CD4-positive, alpha-beta T cell treated with Interleukin-15 for 4 hours (primary cell): ENCODE measurements at places on chromosomes 1 and 21.
A peak's percentile ranks its signal among the peaks of the same experiment; 100 is the strongest.

GRCh38 chr21:26368591-26369320, 198.2 kb upstream of the APP start:
- no peak for DNase-seq

GRCh38 chr21:46065914-46066551, 31.9 kb upstream of the COL6A2 start:
- DNase-seq = no peak

DNA sequence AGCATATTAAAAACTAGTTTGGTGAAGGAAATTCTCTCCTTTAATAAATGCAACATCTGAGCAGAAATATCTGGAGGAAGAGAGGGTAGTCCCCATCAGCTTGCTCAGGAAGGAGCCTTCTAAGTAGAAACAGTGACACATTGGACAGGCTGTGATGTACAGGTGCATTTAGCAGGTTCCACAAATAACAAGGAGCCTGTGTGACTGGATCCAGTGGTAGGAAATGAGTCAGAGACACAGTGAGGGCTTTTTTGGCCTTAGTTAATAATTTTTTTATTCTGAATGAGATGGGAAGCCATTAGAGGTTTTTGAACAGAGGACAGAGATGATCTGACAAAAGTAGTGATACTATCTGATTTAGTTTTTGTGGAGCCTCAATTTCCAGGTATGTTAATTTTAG, 738.9 kb upstream of the PTBP2 start:
- no peak for DNase-seq

DNA sequence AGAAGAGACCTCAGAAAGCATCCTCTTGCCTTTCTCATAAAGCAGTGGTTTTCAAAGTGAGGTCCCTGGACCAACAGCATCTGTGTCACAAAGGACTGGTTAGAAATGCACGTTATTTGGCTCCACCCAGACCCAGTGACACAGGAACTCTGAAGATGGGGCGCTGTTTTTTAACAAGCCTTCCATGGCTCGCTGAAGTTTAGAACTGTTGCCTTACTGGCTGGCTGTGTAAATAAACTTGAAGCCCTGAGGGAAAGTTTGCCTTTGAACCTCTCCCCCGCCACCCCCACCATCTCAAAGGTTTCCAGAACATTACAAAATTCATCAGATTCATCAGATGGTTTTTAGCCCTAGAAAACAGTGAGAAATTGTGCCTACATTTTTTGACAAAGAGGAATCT, 21.8 kb upstream of the IKBKE start:
- no peak for DNase-seq

GRCh38 chr1:22772014-22772413, 61.4 kb downstream of the EPHB2 start:
- DNase-seq = no peak

DNA sequence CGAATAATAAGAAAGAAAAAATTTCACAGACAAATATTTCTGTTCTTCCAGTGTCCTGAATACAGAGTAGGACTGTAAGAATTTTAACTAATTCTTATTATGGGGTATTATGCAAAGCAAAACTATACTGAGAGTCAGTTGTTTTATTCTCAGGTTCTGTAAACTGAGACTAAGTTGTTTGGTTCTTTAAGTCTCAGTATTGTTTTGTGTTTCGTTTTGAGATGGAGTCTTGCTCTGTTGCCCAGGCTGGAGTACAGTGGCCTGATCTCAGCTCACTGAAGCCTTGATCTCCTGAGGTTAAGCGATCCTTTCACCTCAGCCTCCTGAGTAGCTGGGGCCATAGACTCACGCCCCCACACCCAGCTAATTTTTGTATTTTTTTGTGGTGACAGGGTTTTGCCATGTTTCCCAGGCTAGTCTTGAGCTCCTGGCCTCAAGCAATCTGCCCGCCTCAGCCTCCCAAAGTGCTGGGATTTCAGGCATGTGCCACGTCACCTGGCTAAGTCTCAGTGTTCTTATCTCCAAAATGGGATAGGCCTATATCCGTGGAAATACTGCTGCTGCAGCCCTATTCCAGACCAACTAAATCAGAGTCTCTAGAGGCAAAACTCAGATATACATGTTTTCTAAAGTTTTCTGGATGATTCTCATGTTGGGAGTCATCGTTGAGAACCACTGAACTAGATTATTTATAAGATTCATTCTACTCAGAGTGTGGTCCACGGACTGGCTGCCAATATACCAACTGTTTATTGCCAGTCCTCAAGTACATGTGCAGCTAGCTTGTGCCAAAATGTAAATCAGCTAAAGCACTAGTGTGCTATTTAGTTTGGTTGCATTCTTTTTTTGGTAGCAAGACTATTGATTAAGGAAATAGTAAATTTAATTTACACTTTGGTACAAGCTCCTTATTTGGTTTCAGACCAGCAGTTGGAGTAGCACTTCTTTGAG, 116.6 kb downstream of the HS2ST1 start:
- no peak for DNase-seq

DNA sequence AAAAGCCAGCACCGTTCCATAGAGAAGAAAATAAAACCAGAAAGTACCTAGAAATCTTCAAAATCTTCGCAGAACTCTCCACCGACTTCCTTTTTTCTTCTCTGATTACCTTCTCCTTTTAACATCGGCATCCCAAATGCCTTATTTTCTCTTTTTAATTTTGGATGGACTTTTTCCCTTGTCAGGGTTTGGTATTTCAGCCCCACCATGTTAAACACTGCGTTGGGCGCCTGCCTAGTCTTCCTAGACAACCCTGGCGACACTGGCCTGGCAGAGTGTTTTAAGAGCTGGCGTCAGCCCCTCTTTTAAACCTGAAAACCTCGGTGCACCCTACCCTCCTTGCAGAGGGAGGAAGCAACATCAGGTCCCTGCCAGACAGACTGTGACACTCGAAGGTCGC, 66.0 kb upstream of the EFHD2 start:
- no peak for DNase-seq

- no peak for DNase-seq
Measured at GRCh38 chr1:24105368-24106160, 6.4 kb downstream of the MYOM3 start.

DNA sequence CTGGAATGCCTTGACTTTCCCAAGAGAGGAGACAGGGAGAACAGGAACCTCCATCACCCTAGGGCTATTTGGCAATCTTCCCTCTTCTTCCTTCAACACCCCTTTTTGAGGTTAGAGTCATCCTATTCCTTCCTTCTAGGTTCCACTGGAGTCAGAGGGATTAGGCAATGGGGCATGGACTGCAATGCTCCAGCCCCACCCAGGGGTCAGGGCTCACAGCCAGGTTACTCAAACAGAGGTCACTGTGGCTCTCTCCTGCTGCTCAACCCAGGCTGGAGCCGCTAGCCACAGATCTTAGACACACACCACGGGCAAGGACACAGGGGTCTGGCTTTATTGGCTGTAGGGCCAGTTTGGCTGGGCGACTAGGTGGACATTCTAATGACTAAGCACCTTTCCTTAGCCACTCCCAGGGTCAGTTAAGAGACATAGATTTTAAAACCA, 145.5 kb upstream of the NRIP1 start:
- DNase-seq = no peak

GRCh38 chr1:55210990-55211801, 4.0 kb downstream of the USP24 start:
- no peak for DNase-seq

DNA sequence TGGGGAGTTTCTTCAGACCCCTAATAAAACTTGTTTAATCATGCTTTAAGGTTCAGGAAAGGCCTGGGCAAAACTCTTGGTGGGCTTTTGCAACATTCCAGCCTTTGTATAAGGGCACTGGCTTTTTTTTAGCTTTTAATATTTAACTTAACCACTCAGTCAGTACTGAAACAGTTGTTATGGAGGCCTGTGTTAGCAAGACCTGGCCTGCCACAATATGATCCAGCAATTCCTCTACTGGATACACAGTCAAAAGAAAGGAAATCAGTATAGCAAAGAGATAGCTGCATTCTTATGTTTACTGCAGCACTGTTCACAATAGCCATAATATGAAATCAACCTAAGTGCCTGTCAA, 75.1 kb upstream of the COG2 start:
- no peak for DNase-seq

- no peak for DNase-seq
Measured at GRCh38 chr1:47351305-47351704, 17.7 kb downstream of the CMPK1 start.

GRCh38 chr1:200374569-200375295, 35.1 kb downstream of the ZNF281 start:
- DNase-seq = no peak

DNA sequence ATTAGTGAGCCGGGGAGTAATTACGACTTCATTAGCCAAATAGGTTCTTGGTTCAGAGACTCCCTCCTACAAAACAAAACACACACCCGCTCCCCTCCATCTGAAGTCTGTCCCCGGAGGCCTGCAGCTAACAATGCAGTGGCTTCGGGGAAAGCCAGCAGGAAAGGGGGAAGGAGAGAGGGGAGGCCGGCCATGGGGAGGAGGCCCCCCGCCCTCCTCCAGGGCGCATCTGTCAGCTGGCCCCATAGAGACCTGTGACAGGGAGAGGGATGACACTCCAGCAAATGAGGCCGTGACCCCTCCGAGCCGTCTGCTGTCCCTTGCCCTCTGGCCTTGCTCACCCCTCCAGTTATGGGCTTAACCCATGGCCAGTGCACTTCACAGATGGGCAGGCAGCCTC, 12.1 kb upstream of the CNTN2 start:
- DNase-seq = no peak

- DNase-seq = no peak
Measured at GRCh38 chr21:39686646-39687468, 58.1 kb upstream of the IGSF5 start.

GRCh38 chr1:183476081-183476480, 3.8 kb downstream of the SMG7 start:
- DNase-seq = no peak

DNA sequence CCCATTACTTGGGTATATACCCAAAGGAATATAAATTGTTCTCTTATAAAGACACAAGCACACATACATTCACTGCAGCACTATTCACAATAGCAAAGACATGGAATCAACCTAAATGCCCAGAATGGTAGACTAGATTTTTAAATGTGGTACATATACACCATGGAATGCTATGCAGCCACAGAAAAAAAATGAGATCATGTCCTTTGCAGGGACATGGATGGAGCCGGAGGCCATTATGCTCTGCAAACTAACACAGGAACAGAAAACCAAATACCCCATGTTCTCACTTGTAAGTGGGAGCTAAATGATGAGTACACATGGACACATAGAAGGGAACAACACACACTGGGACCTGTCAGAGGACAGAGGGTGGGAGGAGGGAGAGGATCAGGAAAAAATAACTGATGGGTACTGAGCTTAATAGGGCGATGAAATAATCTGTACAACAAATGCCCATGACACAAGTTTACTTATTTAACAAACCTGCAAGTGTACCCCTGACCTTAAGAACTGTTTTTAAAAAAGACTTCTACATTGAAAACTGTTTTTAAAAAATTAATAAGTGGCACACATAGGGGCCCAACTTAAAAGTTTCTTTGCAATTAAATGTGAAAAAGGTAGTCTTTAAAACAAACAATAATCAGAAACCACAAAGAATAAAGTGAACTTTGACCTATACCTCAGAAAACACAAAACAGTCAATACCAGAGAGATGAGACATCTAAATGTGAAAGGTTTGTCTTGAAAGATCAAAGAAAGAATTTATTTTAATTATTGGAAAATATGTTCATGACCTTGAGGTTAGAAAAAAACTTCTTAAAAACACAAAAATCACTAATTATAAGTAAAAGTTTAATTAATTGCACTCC, 75.2 kb downstream of the CDC42BPA start:
- DNase-seq = no peak

DNA sequence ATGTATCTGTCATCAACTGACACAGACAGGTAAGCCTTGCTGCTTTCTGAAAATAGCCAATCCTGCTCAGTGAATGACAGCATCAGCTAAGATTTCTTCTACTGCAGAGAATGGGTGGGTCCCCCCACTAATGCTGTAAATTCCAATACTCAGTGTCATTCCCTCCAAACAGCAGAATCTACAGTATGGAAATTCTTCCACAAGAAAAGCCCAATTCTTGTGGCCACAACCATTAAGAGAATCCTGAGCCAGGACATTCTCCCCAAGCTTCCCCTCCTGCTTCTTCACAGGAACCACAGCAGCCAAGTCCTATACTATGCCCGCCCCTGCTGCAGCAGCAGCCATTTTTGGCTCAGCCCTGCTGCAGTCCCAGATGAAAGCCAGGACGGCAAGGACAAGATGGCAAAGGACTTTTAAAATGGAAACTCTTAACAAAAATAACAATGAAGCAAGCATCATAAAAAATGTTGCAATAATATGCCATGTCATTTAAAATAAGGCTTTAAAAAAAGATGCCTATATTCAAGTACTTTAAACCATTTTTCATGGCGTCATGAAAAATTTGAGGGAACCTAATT, 26.8 kb downstream of the EIF4G3 start:
- no peak for DNase-seq

DNA sequence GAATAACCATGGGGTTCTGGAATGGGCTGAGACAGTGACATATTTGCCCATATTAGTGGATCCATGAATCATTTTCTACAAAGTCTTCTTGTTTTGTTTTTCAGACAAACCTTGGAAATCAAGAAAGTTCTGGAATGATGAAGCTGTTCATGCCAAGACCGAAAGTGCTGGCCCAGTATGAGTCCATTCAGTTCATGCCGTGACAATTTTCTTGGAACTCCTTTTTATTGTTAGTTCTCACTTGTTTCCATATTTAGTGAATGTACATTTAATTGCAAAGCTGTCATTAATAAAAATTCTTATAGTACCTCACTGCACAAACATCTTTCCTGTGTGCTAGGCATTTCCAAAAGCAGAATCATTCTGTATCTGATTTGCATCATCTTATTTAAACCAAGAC, 100.6 kb upstream of the KCNJ15 start:
- no peak for DNase-seq

DNA sequence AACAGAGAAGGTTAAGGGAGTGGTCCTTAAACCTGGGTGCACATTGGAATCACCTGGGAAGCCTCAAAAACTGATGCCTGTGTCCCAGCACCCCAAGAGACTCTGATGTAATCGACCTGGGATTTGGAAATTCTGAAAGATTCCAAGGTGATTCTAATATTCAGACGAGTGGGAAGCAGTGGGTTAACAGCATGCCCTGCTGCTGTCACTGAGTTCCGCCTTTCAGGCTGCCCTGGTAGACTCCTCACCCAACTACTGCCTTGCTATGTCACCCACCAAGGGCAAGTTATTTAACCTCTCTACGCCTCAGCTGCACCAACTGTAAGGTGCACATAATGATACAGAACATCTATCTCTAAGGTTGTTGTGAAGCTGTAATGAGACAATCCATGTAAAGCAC, 59.2 kb downstream of the CD34 start:
- no peak for DNase-seq

DNA sequence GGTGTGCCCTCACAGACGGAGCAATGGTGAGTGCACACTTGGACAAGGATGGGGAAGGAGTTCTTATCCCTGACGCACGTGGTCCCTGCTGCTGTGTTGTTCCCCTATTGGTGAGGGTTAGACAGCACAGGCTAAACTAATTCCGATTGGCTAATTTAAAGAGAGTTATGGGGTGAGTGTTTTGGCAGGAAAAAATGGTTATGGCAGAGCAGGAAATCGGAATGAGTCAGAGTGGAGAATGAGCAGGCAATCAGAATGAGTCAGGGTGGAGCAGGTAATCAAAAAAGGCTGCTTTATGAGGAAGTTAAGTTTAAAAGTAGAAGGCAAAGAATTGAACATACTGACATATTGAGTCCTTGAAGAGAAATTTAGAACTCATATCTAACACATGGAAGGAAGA, 100.5 kb downstream of the NGF start:
- DNase-seq = no peak

- no peak for DNase-seq
Measured at GRCh38 chr21:33441489-33442477, 38.0 kb downstream of the TMEM50B start.

GRCh38 chr1:160108888-160109662, 6.5 kb upstream of the ATP1A2 start:
- DNase-seq = peak; percentile 41

GRCh38 chr1:86464819-86465218, 3.9 kb upstream of the CLCA1 start:
- DNase-seq = no peak
